ENCODE measurements at places on chromosomes 2 and 18. TPM values are rescaled to one million over a fixed set of nuclear protein-coding genes. Genes with fewer than 3 reads are reported as not detected.

- H3K27me3 ChIP-seq = no peaks in the 10 kb centered on the region
- no peak for DNase-seq
- H3K36me3 ChIP-seq = no peaks in the 10 kb centered on the region
- H3K4me3 ChIP-seq = no peak overlapping the region
Measured at GRCh38 chr18:45935591-45936335, 31.4 kb downstream of the EPG5 start.

DNA sequence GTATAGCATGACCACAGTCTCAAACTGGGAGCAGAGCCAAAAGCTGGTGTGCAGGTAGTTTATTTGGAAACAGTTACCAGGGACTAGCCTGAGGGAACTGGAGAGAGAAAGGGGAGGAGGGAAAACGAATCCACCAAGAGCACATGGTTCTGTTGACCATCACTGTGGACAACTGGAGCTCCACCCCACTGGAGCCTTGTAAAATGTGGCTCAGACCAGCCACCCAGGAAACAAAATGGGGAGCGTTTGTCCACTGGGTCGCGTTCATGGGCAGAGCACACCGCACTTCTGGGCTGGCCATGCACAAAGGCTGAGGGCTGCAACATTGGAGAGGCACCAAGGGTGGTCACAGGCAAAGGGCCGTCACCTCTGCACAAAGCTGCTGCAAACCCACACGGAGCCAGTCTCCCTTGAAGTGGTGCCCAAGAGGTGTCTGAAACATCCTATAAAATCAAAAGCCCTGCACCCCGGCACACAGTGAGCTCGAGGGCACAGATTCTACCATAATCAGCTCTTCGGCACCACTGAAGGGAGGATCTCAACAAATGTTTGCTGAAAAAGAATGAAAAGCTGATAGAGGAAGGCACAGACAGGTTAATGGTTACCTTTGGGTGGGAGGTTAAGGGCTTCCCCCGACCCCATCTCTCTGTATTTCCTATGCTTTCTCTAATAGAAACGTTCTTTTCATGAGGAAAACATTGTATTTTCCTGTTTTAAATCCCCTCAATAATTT lies 192.9 kb downstream of the INHBB start:
- H3K4me3 ChIP-seq = no peak overlapping the region
- no peaks in the 10 kb centered on the region for H3K36me3 ChIP-seq
- no peak overlapping the region for H3K27ac ChIP-seq
- no peaks in the 10 kb centered on the region for H3K27me3 ChIP-seq
- DNase-seq = peak; percentile 74
- peaks cover 21% of the 10 kb centered on the region for H3K4me1 ChIP-seq

The STARD6 gene
- total RNA-seq = not detected

- H3K4me1 ChIP-seq = peaks cover 34% of the 10 kb centered on the region
- H3K4me3 ChIP-seq = no peak overlapping the region
- H3K27me3 ChIP-seq = no peaks in the 10 kb centered on the region
- H3K27ac ChIP-seq = peak overlapping the region; percentile 21
- H3K36me3 ChIP-seq = no peaks in the 10 kb centered on the region
Measured at GRCh38 chr2:239267288-239267951, 133.4 kb downstream of the HDAC4 start.

DNA sequence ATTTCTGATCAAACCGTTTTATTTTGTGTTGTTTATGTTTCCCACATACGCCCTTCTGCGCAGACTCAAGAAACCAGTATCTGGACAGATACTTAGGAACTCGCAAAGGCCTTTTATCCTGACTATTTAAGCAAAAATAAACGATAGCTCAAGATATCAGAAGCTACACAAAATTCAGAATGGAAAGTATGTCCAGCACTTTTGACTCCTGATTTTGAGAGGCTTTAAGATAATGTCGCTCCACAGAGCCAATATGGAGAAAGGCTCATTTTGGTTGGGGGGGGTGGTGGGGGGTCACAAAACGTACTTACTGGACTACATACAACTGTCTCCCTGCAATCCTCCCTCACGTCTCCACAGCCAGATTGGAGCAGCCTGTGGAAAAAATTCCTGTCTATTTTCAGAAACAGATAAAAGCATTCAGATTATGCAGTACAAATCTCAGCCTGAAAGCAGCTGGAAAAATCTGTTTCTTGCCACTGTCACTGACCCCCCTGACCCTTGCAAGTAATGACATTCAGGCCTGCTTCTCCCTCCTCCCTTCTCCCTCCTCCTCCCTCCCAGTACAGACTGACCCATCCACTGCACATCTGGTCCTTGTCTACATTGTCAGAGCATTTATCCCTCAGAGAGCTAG lies 34.9 kb upstream of the LCLAT1 start:
- H3K36me3 ChIP-seq = no peaks in the 10 kb centered on the region
- H3K27ac ChIP-seq = no peak overlapping the region
- H3K4me3 ChIP-seq = no peak overlapping the region
- DNase-seq = no peak
- H3K27me3 ChIP-seq = no peaks in the 10 kb centered on the region

The TACR1 gene
- total RNA-seq = not detected

DNA sequence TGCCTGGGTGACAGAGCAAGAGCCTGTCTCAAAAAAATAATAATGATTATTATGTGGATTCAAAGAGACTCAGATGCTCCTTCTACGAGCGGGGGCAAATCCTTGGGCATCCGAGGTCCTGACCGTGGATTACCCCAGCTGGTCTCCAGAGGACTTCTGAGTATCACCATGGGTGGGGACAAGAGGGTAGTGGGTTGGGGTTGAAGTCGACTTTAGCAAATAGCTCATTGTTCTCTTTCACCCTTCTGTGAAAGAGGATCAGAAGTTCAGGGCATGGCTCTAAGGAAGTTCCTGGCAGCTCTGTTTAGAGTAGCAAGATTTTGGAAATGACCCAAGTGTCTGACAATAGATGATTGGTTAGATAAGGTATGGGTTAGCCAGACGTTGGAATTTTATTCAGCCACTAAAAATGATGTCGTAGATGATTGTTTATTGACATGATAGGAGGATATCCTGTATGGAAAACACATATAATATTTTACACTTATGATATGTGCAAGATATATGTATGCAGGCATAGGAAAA lies 59.0 kb upstream of the SPRED2 start:
- H3K27me3 ChIP-seq = no peaks in the 10 kb centered on the region
- no peak overlapping the region for H3K27ac ChIP-seq
- peak; percentile 70 for DNase-seq

The BCL11A gene
- total RNA-seq = 3.1 TPM

GRCh38 chr2:26169681-26170414 lies 3.0 kb upstream of the GAREM2 start:
- H3K27ac ChIP-seq = no peak overlapping the region
- H3K27me3 ChIP-seq = no peaks in the 10 kb centered on the region
- H3K36me3 ChIP-seq = no peaks in the 10 kb centered on the region
- no peak for DNase-seq
- H3K4me1 ChIP-seq = no peaks in the 10 kb centered on the region

The TM4SF20 gene
- total RNA-seq = not detected

The SULT1C2 gene
- not detected for total RNA-seq

DNA sequence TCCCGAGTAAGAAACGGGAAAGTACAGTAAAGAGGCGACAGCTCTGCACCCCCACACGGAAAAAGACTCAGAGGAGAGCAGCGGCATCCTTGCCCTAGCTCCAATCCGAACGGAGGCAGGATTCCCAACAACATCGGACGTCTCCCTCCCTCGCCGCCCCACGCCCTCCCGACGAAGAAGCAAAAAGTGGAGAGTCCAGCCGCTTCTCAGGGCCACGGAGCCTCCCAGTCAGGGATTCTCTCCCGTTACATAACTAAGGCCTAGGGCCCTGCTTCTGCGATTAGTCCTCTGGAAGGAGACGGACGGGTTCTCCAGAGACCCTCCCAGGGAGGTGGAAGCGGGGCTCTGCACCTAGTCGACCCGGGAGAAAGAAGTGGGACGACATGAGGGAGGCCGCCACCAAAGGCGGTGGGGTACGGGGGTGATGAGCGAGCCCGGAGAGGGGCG lies 587 bp downstream of the SUMO1 start:
- no peaks in the 10 kb centered on the region for H3K27me3 ChIP-seq
- H3K27ac ChIP-seq = no peak overlapping the region
- H3K36me3 ChIP-seq = no peaks in the 10 kb centered on the region
- H3K4me3 ChIP-seq = peak overlapping the region; percentile 90

GRCh38 chr18:47174545-47175116 lies 1.5 kb downstream of the IER3IP1 start:
- peak; percentile 39 for DNase-seq
- H3K4me1 ChIP-seq = no peaks in the 10 kb centered on the region
- H3K27ac ChIP-seq = no peak overlapping the region
- H3K36me3 ChIP-seq = no peaks in the 10 kb centered on the region
- H3K4me3 ChIP-seq = peak overlapping the region; percentile 82

DNA sequence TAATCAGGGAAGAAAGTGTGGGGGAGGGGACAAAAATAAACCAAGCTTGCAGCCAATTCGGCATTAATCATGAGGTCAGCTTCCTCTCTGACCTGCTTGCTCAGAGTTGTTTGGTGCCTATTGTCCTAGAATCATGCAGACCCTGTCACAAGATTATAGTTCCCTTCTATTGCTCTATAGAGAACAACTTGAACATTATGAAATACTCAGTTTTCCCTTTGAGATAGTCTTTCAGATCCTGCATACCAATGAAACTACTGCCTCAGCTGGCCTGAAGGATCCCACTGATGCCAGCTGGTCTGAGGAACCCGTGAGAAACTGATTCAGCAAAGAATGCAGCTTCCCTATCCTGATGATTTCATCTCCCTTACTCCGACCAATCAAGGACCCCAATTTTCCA lies 955 bp upstream of the BBS5 start:
- no peaks in the 10 kb centered on the region for H3K27me3 ChIP-seq
- DNase-seq = peak; percentile 47
- no peak overlapping the region for H3K4me3 ChIP-seq
- no peaks in the 10 kb centered on the region for H3K36me3 ChIP-seq
- no peak overlapping the region for H3K27ac ChIP-seq
- peaks cover 18% of the 10 kb centered on the region for H3K4me1 ChIP-seq

DNA sequence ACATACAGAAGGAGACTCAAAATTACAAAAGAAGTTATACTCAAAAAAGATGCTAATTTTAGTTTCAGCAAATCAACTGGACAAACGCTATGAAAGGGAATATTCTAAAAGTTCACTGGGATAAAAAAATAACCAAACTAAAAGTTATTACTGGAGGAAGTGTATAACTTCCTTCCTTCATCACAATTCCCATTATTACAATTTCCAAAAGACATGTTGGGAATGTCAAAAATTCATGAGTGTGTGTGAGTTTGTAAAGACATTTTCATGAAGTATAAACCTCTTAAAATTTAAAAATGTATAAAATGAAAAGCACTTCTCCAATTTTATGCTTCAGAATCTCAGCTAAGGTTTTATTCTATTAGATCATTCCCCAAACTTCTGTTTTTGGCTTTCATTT lies 67.8 kb downstream of the MERTK start:
- DNase-seq = no peak
- no peaks in the 10 kb centered on the region for H3K27me3 ChIP-seq
- H3K27ac ChIP-seq = no peak overlapping the region

The ANKRD53 gene
- not detected for total RNA-seq

The GBX2 gene
- 30.5 TPM for total RNA-seq

- no peak for DNase-seq
- no peaks in the 10 kb centered on the region for H3K27me3 ChIP-seq
- H3K36me3 ChIP-seq = no peaks in the 10 kb centered on the region
- H3K27ac ChIP-seq = no peak overlapping the region
- H3K4me1 ChIP-seq = peaks cover 10% of the 10 kb centered on the region
- no peak overlapping the region for H3K4me3 ChIP-seq
Measured at GRCh38 chr2:196827356-196827755, 18.2 kb upstream of the C2orf66 start.

The CYP20A1 gene
- total RNA-seq = 14.1 TPM

- no peaks in the 10 kb centered on the region for H3K4me1 ChIP-seq
- H3K27ac ChIP-seq = no peak overlapping the region
- H3K27me3 ChIP-seq = no peaks in the 10 kb centered on the region
- DNase-seq = no peak
Measured at GRCh38 chr2:132761437-132761836, 91.4 kb upstream of the LYPD1 start.

The CMPK2 gene
- 6.5 TPM for total RNA-seq

- DNase-seq = peak; percentile 81
- H3K4me1 ChIP-seq = no peaks in the 10 kb centered on the region
- H3K36me3 ChIP-seq = no peaks in the 10 kb centered on the region
- no peak overlapping the region for H3K27ac ChIP-seq
- H3K27me3 ChIP-seq = no peaks in the 10 kb centered on the region
Measured at GRCh38 chr18:13159579-13159978, 59.0 kb upstream of the LDLRAD4 start.

GRCh38 chr2:234241656-234242458 lies 191.4 kb downstream of the SPP2 start:
- peak overlapping the region; percentile 48 for H3K4me3 ChIP-seq
- H3K27ac ChIP-seq = peak overlapping the region; percentile 99
- H3K27me3 ChIP-seq = no peaks in the 10 kb centered on the region

DNA sequence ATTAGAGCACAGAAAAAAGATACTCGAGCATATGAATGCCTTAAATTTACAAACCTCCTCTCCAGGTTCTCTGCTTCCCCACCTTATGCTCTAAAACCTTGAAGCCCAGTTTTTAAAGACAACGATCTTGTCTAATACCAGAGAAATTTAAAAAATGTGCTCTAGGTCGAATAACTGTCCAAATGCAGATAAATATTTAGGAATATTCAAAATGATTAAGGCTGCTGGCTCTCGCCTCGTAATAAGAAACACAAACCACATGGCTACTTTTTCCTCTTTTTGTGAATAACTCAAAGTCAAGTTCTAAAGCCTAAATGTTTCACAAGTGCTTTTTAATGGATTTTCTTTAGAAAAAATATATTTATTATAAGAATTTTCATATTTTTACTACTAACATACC lies 101.3 kb downstream of the SATB2 start:
- no peaks in the 10 kb centered on the region for H3K27me3 ChIP-seq
- H3K36me3 ChIP-seq = no peaks in the 10 kb centered on the region
- no peak for DNase-seq
- no peak overlapping the region for H3K4me3 ChIP-seq

The HOXD9 gene
- not detected for total RNA-seq

- H3K4me1 ChIP-seq = no peaks in the 10 kb centered on the region
- H3K4me3 ChIP-seq = no peak overlapping the region
- no peaks in the 10 kb centered on the region for H3K36me3 ChIP-seq
- no peaks in the 10 kb centered on the region for H3K27me3 ChIP-seq
- no peak for DNase-seq
Measured at GRCh38 chr2:4831751-4832150, 860.4 kb upstream of the SOX11 start.

The INPP5D gene
- total RNA-seq = 0.26 TPM

- peaks cover 4% of the 10 kb centered on the region for H3K27me3 ChIP-seq
- H3K4me1 ChIP-seq = no peaks in the 10 kb centered on the region
- no peaks in the 10 kb centered on the region for H3K36me3 ChIP-seq
- no peak overlapping the region for H3K4me3 ChIP-seq
- no peak for DNase-seq
- no peak overlapping the region for H3K27ac ChIP-seq
Measured at GRCh38 chr2:2812117-2812516, 481.0 kb upstream of the MYT1L start.

Data from PC-3 (cell line).